Kidney (tissue), 22 donors: ENCODE measurements at places on chromosomes 4 and X. TPM values are rescaled to one million over a fixed set of nuclear protein-coding genes. Genes with fewer than 3 reads are reported as not detected.

DNA sequence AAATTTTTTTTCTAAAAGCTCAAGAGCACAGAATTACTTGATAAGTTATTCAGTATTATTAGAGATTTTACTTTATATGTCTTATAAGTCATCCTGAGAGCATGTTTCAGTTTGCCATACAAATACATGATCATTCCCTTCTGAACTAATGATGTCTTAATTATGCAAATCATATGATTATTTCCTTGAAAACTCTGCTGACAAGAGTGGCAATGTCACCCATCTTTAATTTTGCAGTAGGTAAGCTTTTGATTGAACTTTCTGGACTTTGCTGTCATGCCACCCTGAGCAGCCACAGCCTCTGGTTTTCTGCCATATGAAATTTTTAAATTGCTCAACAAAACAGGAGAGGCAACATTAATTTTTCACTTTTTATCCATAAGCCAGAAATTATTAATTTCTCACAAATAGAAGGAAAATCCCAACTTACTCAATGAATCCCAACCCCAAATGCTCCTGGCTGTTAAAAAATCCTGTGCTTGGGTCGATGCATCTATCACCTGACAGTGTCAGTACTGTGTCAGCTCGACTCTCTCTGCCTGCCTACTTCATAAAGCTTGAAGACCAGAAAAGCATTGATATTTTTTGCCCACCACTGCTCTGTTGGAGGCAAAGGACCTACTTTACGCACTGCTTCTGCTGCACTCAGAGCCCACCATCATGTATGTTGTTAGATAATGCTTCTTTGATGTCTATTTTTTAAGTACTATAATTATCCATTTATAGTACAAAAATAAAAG, 11.6 kb upstream of the HADH start:
- DNase-seq: no peak

PDGFRA gene
- 71.0 TPM for total RNA-seq

DNA sequence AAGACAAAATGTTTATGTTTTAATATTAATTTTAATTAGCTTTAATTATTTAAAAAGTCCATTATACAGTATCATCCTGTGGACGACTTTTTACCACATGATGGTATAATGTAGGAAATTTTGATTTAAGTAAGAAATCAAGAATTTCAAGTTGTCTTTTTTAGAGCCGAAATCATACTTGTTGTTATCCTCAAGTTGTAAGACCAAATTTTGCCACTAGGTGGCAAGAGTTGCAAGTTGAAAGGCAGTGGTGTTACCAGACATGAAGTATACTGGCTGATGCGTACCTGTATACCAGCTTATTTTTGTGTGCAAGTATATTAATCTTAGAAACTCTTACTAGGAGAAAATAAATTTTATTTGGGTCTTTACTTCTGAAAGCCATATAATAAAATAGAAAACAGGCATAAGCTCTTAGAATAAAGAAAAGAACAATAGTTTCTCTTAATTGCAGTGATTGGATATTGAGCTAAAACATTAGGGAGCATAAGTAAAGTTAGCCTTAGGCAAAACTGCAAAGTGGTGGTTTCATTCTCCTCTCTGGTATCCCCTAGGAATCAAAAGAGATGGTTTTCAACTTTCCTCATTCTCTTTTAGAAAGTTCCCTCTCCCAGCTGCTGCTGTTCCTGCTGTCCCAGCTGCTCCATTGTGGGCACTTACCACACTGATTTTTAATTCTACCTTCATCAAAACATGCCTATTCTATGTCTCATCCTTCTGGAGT, 118.0 kb upstream of the WDFY3 start:
- no peak for DNase-seq

DNA sequence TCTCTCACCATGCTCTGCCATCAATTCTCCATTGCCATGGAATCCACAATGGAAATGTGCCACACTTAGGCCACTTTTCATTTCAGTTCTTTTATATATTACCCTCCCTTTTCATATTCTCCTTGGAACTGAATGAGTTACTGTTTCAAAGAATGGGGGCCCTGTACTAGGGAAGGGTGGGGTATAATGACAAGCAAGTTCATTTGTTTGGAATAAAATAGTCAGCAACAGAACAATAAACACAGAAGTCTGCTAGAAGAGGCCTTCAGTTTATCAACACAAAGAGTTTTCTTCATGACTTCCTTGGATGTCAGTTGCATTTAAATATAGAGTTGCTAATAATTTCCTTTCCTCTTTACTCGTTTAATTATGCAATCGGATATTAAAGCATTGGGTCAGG, 478.3 kb upstream of the FTHL17 start:
- DNase-seq: no peak

GRCh38 chrX:136156560-136157117, 9.3 kb downstream of the FHL1 start:
- no peak for DNase-seq

- no peak for DNase-seq
These were observed 93.0 kb upstream of the EGFL6 start for GRCh38 chrX:13476384-13476783.

DNA sequence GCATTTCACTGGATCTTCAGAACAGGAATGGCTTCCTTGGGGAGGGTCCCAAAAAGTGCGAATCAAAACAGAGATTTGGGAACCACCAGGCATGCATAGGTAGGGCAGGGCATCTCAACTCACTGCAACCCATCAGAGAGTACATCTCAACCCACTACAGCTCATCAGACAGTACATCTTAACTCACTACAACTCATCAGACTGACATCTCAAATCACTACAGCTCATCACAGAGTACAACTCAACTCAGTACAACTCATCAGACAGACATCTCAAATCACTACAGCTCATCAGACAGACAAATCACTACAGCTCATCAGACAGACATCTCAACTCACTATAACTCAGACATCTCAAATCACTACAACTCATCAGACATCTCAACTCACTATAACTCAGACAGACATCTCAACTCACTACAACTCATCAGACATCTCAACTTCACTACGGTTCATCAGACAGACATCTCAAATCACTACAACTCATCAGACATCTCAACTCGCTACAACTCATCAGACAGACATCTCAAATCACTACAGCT, 47.5 kb upstream of the CLDN34 start:
- no peak for DNase-seq

SMPX gene
- not detected for total RNA-seq

- DNase-seq: peak; percentile 52
These were observed 147.7 kb downstream of the SH3KBP1 start for GRCh38 chrX:19739683-19740082.

- no peak for DNase-seq
These were observed 38.7 kb upstream of the LPAR4 start for GRCh38 chrX:78708816-78709215.

DNA sequence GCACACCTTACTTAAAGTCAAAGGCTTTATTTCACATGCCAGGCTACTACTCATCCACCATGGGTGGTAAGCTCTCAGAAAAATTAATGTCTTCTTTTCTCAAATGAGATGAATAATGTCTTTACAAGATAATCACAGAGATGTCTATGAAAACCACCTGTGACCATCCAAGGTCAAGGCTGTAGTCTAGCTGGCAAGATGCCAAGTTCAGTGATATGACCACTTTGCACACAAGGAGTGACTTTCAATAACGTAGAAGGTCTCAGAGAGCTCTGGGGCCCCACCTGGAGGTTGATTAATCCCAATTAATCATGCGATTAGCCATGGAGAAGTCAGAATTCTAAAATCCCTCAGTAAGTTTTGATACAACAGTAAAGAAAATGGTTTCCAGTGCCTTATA, 20.5 kb downstream of the ANOS1 start:
- no peak for DNase-seq
